Osteoblast (primary cell): ENCODE measurements at places on chromosomes 12 and 14.

- DNase-seq, result no peak
Observed at GRCh38 chr14:81281332-81281731, 60.6 kb upstream of the GTF2A1 start.

- no peak for DNase-seq
Observed at GRCh38 chr12:12290206-12290605, 23.4 kb upstream of the LRP6 start.

GRCh38 chr14:33539918-33540357 lies 410.9 kb downstream of the EGLN3 start:
- DNase-seq, result no peak

GRCh38 chr14:20799456-20799891 lies 3.2 kb downstream of the RNASE1 start:
- DNase-seq, result no peak

DNA sequence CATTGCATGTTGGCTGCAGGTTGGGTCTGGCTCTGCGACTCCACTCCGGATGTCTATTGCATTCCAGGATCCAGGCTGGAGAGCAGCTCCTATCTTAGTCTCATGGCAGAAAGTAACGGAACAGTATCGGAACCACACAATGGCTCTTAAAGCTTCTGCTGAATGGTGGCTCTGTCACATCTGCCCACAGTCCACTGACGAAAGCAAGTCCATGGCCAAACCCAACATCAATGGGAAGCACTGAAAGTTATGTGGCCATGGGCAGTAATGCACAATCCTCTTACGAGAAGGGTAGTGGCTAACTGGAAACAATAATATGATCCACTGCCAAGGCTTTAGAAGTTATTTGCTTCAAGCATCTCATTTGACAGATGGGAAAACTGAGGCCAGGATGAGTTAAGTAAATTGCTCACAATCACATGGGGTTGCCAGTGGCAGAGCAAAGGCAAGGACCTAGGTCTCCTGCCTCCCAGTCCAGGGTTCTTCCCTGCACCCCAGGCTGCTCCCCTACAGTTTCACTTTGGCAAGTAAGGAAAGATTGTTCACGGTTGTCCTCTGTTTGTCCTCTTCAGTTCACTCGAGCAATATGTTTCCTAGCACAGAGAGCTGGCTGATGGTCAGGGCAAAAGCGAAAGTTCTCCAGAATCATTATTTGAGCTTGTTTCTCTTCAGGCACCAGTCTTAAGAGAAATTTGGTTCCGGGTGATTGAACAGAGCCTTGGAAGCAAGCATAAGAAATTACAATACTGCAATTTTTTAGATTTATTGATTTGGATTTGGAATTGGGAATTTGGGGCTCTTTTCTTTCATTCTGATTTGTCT lies 54.2 kb downstream of the CKAP4 start:
- DNase-seq, result peak; percentile 73

DNA sequence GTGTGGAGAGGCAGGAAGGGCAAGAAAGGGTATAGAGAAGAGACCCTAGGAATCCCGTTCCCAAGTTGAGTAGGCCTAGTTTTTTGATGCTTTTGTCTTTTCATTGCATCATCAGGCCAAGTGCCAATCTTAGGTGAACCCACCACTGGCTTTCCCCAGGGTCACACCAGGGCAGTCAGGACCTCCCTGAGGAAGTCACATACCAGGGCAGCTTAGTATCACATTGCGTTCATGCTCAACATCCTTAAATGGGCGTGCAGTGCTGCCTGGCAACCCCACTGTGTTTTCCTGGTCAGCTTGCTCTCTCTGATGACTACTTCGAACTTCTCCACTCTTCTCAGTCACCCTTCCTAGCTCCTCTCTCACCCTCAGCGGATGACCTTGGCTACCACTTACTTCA lies 9.0 kb downstream of the ASIC1 start:
- peak; percentile 95 for DNase-seq

- DNase-seq, result no peak
Observed at GRCh38 chr12:66453844-66454243, 151.6 kb downstream of the HELB start.
